ENCODE measurements at places on chromosomes 7 and 10.

- DNase-seq, result no peak
These were observed 288.8 kb downstream of the CAMK1D start for GRCh38 chr10:12638103-12638502.

- DNase-seq, result no peak
These were observed 111.4 kb downstream of the SRPK2 start for GRCh38 chr7:105277341-105277740.

DNA sequence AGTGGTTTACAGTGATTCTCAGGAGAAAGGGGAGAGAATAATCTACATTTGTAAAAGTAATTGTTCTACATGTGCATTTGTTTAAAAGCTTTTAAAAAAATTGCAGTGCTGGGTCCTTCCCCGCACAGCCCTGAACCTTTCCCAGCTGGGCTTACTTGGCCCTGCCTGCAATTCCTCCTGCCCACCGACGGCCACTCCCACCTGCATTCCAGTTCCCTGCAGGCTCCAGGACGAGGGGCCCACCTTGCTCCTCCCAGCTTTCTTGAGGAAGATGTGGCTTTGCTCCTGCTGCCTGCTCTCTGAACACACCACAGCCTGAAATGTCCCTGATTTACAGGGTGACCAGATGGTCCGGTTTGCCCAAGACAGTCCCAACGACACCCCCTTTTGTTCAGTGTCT, 222.7 kb downstream of the PRPF18 start:
- DNase-seq, result no peak

GRCh38 chr10:17737027-17737965, 14.7 kb upstream of the TMEM236 start:
- DNase-seq, result no peak

- no peak for DNase-seq
These were observed 337.0 kb upstream of the PRKCQ start for GRCh38 chr10:6917125-6917524.

DNA sequence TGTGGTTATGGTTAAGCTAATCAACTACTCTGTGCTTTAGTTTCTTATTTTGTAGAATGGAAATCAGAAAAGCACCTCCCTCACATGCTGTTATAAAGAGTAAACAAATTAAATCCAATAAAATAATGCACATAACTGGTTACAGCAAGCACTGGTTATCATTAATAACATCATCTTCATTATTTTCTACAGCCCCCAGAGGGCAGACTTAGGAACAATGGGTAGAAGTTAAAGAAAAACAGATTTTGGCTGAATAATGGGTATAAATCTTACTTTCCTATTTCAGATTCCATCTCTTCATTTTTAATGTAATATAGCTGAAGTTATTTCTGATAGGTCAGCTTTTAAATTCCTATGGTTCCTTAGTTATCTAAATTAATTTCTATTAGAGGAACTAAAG, 126.5 kb downstream of the DOCK4 start:
- DNase-seq, result no peak

GRCh38 chr10:97090035-97090434, 95.7 kb downstream of the SLIT1 start:
- DNase-seq, result no peak

Measured in effector CD8-positive, alpha-beta T cell (primary cell).